ENCODE measurements at places on chromosomes 11 and 22.

DNA sequence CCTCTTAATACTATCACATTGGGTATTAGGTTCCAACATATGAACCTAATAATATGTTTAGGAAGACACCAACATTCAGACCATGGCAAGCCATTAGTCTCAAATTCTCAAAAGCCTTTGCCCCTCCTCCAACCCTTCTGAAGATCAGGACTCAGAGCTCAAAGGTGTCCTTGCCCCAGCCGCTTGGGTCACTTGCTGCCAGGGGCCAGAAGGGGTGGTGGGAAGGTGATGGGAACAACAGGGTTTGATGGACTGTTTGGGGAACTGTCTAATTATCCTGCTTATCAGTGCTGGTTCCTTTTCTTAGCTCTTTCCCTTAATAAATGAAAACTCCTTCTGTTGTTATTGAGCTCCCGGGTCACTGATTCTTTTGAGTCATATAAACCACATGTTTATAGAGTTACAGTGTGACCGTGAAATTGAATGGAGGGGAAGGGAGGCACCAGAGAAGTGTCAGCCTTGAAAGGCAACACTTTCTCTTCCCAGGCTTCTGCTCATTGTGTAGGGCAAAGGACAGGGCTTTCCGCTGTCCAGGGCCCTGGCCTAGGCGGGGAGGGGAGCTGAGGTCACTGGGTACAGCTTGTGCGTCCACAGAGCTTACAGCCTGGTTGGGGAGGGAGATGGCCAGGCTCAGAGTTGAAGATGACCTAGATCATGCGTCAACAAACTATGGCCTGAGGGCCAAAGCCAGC is 105.1 kb downstream of the FBXO7 start:
- DNase-seq: no peak

DNA sequence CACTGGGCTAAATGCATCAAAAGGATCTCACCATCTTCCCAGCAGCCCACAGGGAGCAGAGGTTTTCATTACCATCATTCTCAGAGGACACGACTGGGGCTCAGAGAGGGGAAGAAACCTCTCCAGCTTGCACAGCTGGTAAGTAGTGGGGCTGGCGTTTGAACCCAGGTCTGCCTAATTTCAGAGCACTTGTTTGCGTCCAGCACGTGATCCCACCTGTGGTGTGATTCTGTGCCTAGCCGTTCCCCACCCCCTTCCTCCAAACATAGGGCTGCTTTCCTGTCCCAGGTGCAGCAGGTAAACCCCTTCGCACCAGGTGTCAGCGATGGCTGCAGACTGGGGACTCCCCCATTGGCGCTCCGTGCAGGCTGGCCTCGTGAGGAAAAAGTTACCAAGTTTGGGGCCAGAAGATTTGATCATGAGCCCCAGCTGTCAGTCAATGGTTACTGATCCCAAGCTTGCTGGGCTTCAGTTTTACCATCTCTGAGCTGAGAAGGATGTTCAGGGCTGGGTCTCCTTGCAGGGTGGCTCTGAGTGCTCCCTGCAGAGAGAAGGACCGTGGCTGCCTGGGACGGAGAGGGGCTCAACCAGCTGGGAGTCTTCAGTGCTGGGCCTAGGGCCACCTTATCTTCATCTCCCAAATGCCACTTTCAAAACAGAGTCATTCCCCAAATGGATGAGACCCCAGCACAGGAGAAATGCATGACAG is 445.6 kb downstream of the TBC1D22A start:
- DNase-seq: no peak

DNA sequence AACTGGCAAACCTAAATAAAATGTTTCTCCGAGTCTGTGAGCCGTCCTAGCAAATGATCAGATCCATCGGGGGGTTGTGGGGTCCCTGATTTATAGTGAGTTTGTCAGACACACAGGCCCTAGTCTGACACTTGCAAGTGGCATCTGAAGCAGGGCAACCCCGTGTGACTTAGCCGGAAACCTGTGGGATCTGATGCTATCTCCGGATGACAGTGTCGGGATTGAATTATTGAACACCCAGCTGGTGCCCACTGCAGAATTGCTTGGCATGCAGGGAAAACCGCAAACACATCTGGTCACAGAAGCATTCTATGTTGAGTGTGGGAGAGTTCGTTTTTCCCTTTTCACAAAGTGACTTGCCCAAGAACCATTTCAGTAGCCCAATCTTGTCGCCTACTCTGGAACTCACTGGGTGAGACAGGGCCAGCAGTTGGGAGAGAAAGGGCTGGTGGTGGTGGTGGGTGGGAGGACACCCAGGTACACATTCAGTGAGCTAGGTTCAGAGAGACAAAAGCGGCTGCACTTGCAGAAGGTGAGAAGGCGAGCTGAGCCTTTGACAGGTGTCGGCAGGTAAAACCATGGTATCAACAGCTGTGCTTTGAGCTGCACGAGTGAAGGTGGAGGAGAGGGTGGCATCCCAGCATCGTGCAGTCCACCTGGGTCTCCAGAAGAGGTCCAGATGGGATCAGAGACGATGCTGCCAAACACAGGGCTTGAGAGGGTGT is 33.7 kb upstream of the B3GAT1 start:
- DNase-seq: no peak

- no peak for DNase-seq
These were observed 33.7 kb upstream of the USP47 start for GRCh38 chr11:11807811-11808782.

DNA sequence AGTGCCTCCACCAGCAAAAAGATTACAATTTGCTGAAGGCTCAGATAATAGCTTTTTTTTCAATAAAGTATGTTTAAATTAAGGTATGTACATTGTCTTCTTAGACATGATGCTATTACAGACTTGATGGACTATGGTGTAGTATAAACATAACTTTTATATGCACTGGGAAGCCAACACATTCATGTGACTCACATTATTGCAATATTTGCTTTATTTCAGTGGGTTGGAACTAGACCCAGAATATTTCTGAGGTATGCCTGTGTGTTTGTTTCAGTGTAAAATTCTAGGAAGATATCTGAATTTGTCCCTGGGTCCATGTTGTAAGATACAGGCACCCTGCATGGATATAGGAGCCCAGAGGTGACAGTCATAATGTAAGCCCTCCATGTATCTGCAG is 120.0 kb upstream of the BDNF start:
- DNase-seq: peak; percentile 27

DNA sequence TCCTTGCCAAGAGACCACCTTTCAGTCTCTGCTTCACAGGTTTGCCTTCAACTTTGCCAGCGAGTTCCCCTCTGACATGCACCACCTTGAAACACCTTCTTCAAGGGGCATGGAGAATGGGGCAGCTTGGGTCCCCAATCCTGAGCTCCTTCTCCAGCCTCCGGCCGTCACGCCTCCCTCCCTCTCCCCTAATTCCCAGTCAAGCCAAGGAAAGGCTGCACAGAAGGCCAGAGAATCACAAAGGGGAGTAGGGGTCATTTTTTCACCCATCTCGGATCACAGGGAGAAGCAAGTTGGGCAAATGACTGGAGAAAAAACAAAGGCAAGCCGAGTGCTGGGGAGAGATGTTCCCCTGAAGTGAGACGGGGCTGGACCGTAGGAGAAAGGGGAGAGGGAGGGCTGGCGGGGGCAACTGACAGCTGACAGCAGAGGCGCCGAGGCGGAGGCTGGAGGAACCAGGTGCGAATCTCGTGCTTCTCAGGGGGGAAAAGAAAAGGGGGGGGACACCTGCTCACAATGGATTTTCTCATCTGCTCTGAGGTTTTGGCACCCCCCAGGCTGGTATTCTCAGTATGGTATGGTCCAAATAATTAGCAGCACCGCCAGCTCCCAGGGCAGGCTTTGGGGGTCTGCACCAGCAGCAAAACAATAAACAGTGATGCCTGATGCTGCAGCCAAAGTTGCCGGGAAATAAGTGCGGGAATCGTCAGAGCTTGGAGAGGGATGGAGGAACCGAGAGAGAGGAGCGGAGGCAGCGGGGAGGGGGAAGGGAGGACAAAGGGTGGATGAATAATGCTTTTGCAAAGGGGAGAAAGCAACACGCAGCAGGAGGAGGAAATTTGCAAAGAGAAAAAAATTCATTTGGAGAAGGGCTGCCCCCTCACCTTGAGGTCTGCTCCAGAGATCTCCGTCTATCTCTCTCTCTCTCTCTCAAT is 644 bp downstream of the YPEL4 start:
- DNase-seq: no peak

DNA sequence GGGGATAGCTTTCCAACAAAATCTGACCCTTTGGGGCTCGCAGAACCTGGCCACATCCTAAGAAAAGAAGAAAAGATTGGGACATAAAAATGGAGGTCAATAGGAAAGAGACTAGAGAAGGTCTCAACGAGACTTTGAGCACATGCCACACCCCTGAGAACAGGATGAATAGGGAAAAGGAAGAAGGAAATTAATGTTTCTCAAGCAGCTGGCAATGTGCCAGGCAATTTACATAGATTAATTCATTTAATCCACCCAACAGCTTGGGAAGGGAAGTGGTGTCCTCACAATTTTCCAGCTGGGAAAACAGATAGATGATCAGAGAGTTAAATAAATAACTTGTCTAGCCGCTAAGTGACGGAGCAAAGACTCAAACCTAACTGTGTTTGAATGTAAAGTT is 50.7 kb downstream of the PAMR1 start:
- DNase-seq: no peak

DNA sequence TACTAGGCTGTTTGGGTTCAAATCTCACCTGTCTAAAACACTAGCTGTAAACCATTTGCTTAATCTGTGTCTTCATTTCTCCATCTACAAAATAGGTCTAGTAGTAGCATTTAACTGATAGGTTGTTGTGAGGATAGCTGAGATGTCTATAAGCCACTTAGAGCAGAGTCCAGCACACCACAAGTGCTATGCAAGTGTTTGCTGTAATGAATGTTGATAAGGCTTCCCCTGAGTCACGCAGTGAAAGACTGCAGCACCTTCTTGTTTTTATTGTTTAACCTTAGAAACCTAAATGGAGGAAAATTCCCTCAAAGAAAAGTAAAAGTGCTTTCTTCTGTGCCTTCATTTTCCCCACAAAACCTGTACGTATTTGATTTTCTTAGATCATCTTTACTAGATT is 23.1 kb upstream of the LDHA start:
- DNase-seq: no peak

DNA sequence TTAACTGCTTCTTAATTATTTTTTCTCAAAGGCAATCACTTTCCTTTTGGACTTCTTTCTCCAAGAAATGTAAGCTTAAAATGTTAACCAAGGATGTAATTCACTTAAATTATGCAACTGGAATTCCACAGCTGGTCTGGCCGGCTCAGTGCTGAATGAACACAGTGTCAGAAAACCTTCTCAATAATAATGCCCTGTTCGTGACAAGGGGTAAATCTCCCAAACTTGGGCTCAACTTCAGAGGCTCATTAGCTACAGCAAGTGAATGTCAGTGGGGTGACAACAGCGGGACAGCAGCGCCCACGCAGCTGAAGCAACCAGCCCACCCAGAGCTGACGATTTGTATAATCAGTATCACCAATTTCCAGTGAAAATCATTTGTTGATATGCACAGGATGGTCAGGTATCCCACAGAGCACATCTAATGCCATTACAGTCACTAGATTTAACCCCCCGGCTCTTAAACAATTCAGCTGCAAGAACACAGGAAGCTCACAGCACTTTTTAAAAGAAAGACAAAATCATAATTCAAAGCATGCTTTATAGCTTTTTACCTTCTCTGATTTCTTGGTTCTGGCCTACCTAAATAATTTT is 704.8 kb downstream of the DLG2 start:
- no peak for DNase-seq

DNA sequence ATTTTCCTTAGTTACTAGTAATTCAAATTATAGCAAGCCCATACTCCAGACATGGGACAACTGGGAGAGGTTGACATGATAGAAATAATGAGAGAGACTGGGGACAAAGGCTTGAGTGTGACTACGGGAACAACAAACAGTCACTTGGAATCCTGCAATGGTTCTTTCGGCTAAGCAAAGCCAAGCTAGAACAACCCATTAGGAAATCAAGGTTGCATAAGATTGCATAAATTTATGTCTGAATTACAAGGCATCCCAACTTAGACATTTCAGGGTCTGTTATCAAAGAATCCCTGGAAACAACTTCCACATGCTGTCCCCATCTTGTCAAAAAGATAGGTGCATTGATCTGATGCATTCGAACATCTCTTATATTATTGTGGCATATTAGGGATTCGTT is 10.2 kb upstream of the NRGN start:
- DNase-seq: no peak

DNA sequence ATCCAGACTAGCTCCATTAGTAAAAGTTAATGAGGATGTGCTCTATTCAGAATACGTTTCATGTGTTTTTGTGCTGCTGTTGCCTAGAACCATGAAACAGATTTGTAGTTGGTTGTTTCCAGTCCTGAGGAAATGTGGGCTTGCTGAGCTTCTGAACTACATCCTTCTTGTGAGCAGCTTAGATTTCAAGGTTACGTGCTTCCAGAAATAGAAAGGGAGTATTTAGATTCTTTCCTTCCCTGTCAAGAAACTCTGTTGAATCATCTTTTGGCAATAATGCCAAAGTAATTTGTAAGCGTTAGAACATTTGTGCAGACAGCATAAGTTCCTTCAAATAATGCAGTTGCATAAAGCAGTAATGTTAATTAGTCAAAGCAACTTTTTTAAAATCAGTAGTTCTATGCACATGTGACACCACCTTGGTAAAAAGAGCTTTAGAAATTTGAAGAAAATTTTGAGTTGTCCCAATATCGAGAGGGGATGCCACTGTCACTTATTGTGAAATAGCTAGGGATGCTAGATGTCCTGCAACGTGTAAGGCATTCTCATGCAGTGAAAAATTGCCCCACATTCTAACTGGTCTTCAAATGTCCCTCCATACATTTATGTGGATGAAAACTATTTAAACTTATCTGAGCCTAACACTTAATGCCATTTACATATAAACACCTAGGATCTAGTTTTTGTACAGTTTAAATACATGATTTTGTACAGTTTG is 169.6 kb downstream of the ETS1 start:
- peak; percentile 82 for DNase-seq

DNA sequence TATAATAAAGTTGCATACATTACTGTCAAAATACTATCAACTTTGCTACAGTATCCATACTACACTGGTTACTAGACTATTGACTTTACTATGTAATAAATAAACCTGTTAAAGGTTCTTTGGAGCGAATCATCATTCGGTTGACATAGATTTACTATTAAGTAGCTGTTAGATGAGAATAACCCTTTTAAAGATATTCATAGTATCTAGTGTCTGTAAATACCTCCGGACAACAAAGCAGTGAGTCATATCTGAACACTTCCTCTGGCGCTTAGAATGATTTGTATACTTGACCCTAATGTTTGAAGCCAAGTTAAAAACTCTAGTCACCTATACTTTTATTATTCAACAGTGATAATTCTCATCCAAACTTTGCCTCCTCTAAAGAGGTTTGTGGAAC is 84.7 kb downstream of the MSANTD4 start:
- peak; percentile 24 for DNase-seq

- DNase-seq: no peak
These were observed 380.9 kb downstream of the ETS1 start for GRCh38 chr11:128206461-128206860.

DNA sequence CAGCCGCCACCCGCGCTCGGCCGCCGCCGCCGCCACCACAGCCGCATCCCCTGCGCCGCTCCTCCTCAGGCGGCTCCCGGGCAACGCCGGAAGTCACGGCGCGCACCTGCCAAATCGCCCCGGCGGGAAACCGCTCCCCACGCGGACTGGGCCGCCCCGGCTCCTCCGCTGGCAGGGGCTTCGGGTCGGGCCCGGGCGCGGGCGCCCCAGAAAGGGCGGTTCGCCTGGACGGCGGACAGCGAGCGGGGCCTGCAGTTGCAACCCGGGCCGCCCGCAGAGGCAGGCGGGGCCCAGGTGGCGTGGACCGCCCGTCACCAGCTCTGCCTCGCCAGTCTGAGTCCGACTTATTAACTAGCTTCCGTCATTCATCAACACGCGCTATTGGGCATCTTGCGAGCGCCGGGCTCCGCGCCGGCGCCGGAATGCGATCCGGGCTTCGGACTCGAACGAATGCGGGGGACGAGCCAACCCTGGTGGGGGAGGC is at the start of gene HIRA:
TSS of gene HIRA (minus strand) at position 85 of the 484 bp plus-strand sequence. CDS start 257 bp downstream, outside the sequence.
- DNase-seq: peak; percentile 52

Measured in fibroblast of skin of left quadriceps (primary cell).